Stimulated activated CD4-positive, alpha-beta T cell treated with anti-CD3 and anti-CD28 coated beads, Interleukin-15, amount 100 ng/mL, for 1 hour (primary cell): ENCODE measurements at places on chromosomes 7 and 10.

- DNase-seq: no peak
Observed at GRCh38 chr7:148665221-148665620, 33.5 kb upstream of the CUL1 start.

DNA sequence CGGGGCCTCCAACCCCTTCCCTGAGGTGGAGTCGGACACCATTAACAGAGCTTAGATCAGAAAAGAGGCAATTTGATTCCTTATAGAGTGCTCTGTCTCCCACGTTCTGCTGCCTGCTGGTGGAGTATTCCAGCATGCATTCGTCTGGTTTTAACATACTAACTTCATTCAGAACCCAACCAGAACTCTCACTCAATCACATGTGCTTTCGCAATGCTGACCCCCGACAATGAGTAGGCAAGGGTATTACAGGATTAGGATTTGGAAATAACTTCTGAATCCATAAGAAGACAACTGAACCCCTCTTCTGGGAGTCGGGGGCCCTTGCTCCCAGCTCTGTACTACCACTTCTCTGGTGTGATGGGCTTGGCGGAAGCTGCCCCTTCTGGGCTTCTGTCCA lies 55.7 kb upstream of the HABP2 start:
- no peak for DNase-seq

DNA sequence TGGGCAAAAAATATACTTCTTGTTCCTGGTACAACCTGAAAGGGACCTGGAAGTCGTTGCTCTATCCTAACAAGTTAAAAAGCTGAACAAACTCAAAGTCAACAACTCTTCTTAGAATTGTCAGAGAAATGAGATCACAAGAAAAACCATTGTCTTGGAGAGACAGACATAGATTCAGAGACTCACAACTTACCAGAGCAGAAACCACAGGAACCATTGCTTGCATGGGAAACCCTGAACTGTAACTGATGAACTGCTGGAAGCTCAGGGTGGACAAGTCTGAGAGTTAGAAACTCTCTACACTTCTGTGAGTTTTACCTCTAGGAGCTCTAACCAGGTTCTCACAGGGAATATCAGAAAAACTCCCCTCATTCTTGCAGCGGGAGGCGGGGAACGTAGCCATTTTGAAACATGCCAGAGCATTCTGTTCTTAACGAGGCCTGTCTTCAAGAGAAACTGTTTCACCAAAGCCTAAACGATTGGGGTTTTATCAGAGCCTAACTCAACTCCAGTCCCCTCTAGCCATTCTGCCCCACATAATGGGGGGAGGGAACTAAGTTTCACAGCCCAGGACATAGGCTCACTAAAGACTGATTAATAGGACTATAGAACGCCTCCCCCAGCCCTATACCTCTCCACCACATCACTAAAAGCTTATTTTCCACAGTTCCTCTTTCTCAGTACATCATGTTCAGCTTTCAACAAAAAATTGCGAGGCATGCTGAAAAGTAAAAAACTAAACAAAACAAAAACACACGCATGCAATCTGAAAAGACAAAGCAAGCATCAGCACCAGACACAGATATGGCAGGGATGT lies 12.0 kb upstream of the GSDME start:
- no peak for DNase-seq

DNA sequence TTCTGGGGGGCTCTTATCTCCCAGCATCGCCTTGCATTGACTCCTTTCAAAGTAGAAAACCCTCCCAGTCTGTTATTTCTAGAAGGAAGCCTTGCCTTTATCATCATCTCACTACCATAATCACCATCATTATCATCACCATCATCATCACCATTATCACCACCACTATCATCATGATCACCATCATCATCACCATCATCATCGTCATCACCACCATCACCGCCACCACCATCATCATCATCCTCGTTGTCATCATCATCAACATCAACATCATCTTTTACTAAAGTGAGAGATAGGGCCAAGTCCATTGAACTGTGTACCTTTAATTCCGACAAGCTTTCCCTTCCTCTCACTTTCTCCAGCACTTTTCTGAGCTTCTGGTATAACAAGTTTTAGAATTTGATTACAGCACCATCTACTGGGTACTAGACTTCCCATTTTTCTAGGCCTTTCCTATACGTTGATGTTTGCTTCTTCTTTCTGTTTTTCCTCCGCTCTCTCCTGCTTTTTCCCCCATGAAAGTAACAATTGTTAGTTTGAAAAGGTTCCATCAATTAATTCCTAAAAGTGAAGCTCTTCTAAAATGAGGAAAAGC lies 226.4 kb downstream of the BUB3 start:
- DNase-seq: no peak

DNA sequence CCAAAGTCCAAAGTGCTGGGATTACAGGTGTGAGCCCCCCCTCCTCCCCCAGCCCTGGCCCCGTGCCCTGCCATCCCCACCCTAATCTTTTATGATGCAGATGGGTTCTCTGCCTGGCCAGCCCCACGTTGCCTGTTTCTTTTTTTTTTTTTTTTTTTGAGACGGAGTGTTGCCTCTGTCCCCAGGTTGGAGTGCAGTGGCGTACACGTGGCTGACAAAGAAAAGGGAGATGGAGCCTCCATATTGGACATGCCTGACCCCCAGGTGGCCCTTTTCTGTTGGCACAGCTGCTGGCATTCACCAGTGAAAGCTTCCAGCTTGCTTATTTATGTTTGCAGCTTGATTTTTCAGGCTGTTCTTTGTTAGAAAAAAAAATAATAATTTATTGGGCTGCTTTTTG lies 235.3 kb downstream of the CCDC3 start:
- DNase-seq: no peak

- no peak for DNase-seq
Observed at GRCh38 chr10:71782221-71782916, 9.0 kb upstream of the VSIR start.

DNA sequence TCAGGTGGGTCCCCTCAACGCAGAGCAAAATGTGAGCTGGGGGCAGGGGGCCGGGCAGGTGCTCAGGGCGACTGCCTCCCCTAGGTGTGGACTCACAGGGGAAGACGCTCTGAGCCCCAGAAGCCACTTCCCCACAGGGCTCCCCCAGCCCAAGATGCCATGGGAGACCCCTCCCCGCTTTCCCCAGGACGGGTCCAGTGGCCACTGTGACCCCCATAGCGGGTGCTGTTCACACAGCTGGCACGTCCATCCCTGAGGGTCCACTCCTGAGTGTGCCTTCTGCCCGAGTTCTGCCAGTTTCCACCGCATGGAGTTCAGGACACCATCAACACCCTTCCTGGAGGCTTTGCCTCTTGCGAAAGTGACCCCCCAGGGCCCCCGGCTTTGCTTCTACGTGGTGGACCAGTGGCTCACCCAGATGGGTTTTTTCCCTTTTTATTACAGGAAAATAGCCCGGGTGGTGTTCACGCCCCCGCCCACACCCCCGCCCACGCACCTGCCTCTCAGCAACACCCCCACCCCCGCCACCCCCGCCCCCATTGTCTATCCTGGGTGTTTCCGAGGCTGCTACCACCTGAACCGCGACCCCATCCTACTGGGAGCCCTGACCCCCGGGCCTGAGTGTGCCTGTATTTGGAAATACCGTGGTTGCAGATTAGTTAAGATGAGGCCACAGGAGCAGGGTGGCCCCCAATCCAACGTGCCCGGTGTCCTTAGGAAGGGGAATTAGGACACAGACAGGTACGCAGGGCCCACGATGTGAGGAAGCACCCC lies 32.0 kb downstream of the ADAP1 start:
- DNase-seq: no peak

DNA sequence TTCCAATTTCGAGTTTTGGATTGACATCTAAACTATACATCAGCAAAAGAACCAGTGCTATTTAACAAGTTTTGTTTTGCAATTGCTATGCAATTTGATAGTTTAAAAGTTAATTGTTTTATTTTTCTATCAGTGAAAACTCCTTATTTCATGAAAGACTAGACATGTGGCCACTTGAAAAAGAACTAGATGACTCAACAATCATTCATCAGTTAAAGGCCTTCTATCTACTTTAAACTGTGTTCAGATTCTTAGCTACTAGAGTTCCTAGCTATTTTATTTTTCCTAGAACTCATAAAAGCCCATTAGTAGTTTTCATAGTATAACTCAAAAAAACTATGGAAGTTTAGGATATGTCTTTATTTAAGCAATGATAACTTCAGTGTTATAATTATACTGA lies 104.6 kb upstream of the LSM8 start:
- DNase-seq: no peak
